ENCODE measurements at places on chromosomes 13 and 19.

GRCh38 chr19:430701-431100, 21.8 kb upstream of the C2CD4C start:
- DNase-seq, result no peak

DNA sequence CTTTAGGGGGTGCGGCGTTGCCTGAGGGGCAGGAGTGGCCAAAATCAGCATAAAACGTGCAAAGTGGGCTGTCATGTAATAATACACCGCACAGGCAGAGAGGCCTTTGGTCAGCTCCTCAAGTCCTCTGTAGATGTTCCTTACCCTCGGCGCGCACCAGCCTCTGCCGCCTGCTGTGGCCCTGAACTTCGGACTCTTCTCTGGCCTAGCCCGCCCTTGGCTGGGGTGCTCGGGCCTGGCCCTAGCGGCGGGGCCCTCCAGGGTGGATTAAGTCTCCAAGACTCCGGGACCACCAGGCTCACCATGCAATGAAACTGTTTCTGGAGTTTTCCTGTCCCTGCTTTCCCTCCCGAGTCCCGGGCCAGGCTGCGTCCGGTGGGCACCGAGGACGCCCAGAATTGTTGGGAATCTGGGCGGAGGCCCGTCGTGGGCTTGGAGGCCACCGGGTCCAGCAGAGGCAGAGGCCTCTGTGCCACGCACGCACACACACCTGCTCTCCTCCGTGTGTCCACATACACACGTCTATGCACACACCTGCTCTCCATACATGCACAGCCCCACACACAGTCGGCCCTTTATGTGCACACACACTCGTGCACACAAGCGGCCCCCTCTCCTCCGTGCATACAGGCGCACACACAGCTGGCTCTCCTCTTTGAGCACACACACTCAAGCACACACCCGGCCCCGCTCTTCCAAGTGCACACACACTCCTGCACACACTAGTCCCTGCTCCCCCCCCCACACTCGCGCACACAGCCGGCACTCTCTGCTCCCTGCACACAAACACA, 1.5 kb upstream of the TFDP1 start:
- DNase-seq, result no peak

- DNase-seq, result no peak
Observed at GRCh38 chr19:46428239-46429135, at the start of gene PNMA8C. Gene PNMA8C, minus strand, starts transcription at chr19:46428936. Its CDS starts 577 bp downstream, at chr19:46428359.

DNA sequence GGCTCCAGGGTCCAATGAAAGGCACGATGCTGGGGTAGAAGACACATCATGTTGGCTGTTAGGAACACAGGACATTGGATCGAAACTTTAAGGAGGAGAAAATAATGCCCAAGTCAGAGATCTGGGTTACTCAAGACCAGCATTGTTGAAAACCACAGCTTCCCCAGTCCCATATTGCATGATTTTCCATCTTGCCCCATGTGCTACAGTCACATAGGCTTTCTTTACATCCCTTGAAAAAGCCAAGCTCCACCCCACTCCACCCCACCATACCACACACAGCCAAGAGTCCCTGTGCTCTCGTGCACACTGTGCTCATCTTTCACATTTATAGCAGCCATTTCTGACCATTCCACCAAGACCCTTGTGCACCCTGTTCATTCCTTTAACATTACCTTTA, 636.2 kb downstream of the DIAPH3 start:
- DNase-seq, result no peak
